ENCODE measurements at places on chromosomes 4 and X. TPM values are rescaled to one million over a fixed set of nuclear protein-coding genes. Genes with fewer than 3 reads are reported as not detected.

GRCh38 chr4:95105112-95105511 is 347.4 kb downstream of the BMPR1B start:
- H3K27me3 ChIP-seq, result no peaks in the 10 kb centered on the region
- H3K4me3 ChIP-seq, result no peak overlapping the region
- H3K36me3 ChIP-seq, result no peaks in the 10 kb centered on the region
- no peak overlapping the region for H3K27ac ChIP-seq
- no peak for DNase-seq

- no peak overlapping the region for H3K4me3 ChIP-seq
- H3K4me1 ChIP-seq, result no peaks in the 10 kb centered on the region
- no peak overlapping the region for H3K27ac ChIP-seq
- H3K27me3 ChIP-seq, result no peaks in the 10 kb centered on the region
- no peaks in the 10 kb centered on the region for H3K36me3 ChIP-seq
Measured at GRCh38 chr4:108547682-108548081, 72.7 kb upstream of the RPL34 start.

- H3K27me3 ChIP-seq, result no peaks in the 10 kb centered on the region
- DNase-seq, result no peak
- no peak overlapping the region for H3K27ac ChIP-seq
- no peaks in the 10 kb centered on the region for H3K36me3 ChIP-seq
- H3K4me3 ChIP-seq, result no peak overlapping the region
- H3K4me1 ChIP-seq, result peaks cover 6% of the 10 kb centered on the region
Measured at GRCh38 chr4:55926610-55927009, 22.1 kb upstream of the CEP135 start.

GRCh38 chrX:103464072-103464773 is 55.1 kb downstream of the RAB40A start:
- no peaks in the 10 kb centered on the region for H3K4me1 ChIP-seq
- H3K27ac ChIP-seq, result no peak overlapping the region
- no peaks in the 10 kb centered on the region for H3K27me3 ChIP-seq
- H3K4me3 ChIP-seq, result peak overlapping the region; percentile 40

EGF gene
- 0.88 TPM for total RNA-seq
